Pulmonary artery endothelial cell (primary cell): ENCODE measurements at places on chromosomes 2 and 18. TPM values are rescaled to one million over a fixed set of nuclear protein-coding genes. Genes with fewer than 3 reads are reported as not detected.

Gene HJURP
- total RNA-seq: 13.1 and 30.9 TPM in 2 replicates

Gene ATP9B
- 19.4 and 26.2 TPM in 2 replicates for total RNA-seq

GRCh38 chr18:41021089-41021488 is 933.9 kb upstream of the PIK3C3 start:
- DNase-seq: no peak

DNA sequence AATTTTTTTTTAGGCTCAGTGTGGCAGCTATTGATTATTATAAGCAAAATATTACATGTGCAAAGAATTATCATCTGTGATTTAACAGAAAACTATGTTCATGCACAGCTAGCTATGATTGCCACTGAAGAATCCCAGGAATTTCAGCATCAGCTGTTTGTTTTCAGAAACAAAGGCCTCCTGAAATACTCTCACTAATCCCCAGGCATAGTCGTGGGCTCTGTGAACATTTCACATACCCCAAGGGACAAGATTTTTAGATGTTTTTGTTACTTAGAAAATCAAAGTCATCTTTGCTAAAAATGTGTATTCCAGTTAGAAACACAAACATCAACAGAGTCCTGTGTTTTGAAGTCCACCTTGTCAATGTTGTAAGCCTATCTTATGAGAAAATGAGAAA is 156.1 kb downstream of the MYO1B start:
- no peak for DNase-seq

DNA sequence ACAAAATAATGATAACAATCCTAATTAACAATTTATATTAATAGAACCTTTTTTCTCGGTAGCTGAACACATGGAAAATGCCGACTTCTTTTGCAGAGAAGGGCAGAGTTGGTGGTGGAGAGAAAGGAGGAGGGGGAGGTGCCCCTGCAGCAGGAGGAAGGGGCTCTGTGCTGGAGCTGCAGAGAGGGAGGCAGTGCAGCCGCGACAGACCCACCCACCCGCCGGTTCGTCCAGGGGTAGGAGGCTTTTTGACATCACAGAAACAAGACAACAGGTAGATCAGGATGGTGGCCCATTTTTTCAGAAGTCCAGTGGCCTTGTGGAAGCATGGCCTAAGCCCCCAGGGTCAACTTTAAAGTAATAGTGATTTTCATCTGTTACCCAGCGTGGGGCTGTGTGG is 321.1 kb upstream of the SALL3 start:
- no peak for DNase-seq

- no peak for DNase-seq
Measured at GRCh38 chr2:237682151-237682550, 54.8 kb downstream of the LRRFIP1 start.

DNA sequence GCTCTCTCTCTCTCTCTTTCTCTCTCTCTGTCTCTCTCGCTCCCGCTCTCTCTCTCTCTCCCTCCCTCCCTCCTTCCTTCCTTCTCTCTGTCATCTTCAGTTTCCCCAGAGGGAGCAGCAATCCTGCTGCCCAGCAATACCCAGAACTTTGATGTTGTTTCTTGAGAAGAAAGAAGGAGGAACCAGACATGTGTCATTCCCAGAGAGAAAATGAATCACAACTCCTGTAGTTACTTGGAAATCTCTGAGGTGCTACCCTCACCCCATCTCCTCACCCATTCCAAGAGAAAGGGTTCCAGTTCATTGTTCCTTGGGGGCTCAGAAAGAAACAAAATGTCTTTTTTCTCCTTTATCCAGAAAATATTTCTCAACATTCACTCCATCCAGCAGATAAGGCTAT is 449.1 kb downstream of the TNS1 start:
- DNase-seq: no peak

DNA sequence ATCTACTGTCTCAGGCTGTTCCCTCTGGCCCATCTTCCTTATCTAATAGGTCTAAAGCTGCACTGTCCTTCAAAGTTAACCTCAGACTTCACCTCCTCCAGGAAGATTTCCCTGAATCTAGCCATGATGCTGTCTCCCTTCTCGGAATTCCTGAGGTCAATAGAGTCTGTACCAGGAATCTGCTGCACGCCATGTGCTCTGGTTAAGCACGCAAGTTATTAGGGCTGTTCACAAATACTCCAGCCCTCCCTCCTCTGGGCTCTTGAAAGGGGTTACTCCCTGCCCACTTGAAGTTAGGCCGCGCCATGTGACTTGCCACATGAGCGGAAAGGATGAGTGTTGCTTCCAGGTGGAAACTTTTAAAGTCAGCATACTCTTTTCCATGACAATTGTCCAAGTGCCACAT is 43.6 kb downstream of the MCFD2 start:
- DNase-seq: no peak

DNA sequence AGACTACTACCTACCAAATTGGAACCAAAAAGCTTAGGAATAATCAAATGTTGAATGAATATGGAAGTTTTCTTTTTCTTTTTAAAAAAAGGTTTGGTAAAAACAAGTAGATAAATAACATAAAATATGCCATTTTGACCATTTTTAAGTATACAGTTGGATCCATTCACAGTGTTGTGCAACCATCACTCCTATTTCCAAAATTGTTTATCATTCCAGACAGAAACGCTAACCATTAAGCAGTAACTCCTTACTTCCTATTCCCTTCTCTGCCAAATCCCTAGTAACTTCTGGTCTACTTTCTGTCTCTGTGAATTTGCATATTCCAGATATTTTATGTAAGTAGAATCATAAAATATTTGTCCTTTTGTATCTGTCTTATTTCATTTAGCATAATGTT is 39.8 kb downstream of the CD302 start:
- no peak for DNase-seq
